ENCODE measurements at places on chromosomes 16 and 17.
A peak's percentile ranks its signal among the peaks of the same experiment; 100 is the strongest.

DNA sequence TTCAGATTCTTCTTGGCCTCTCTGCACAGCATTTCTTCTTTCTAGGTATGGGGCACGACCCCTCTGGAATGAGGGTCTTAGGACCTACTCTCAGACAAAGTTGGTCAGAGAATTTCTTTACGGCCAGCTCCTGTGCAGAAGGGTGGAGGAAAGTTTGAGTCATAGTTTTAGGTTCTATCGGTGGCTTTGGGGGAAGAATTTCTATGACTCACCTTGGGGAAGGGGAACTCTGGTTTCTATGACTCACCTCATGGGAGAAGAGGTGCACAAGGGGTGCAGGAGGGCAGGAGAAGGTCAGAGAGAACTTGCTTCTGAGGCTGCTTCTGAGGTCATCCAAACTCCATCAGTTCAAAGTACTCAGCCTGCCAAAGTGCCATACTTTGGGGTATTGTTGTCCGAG, 2.5 kb upstream of the ABCC12 start:
- DNase-seq = peak; percentile 61

DNA sequence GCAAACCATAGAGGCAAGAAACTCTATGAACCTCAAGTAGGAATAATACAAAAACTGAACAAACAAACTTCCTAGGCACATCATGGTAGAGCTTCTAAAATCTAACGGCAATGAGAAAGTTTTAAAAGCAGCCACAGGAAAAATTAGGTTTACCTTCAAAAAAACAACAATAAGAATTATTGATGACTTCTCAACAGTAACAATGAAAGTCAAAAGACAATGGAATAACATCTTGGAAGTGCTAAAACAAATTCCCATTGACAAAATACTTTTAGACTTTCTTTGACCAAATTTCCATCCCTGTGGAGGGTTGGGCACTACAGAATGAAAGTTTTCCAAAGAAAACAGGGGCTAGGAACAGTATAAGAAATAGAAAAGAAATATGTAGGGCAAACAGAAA, 222.9 kb upstream of the ERCC4 start:
- no peak for DNase-seq

- DNase-seq = no peak
Measured at GRCh38 chr17:289409-289808, 63.2 kb downstream of the RPH3AL start.

DNA sequence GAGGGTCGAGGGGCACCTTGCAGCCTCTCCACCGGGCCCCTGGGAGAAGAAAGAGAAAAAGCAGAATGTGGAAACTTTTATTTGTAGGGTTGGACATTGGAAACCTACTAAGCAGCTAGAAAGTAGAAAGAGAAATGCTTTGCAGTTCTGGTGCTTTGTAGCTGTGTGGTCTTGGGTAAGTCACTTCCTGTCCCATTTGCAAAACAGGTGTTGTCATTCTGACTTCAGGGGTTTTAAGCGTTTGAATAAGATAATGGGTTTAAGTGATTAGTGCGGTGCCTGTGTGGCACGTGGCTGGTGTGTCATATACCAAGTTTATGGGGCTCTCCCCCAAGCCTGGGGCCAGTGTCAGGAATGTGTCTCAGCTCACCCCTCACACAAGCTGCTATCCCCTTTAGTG, 1.6 kb downstream of the CA4 start:
- DNase-seq = no peak

DNA sequence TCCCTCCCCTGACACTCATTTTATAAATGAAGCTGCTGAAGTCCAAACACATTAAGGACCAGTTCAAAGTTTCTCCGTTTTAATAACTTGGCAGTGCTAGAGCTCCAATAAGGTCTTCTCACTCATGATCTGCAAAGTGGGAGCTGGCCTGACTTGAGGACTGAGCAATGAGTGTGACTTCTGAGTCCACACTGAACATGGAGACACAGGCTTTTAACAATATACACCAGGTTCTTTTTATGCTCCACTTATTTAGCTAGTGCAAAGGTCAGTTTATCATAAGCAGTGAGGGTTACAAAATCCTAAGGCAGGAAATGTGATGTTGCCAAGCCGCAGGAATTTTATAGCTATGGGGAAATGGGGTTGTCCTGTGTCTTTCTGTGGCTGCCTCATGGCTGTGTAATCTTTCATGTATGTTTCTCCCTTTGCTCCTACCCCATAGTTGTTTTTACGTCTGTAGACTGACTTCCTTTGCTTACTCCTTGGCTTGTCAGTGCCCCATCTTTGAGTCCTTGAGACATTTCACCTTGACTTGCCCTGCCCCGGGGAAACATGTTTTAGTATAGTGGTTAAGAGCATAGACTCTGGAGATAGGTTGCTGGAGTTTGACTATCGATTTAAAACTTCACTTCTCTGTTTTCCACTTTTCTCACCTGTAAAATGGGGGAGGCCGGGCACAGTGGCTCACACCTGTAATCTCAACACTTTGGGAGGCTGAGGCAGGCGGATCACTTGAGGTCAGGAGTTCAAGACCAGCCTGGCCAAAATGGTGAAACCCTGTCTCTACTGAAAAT, 12.2 kb upstream of the MMD start:
- DNase-seq = no peak
